HuH-7.5 (cell line): ENCODE measurements at places on chromosomes 3 and 15.

- no peak for DNase-seq
These were observed 158.0 kb downstream of the FBLN2 start for GRCh38 chr3:13706886-13707285.

DNA sequence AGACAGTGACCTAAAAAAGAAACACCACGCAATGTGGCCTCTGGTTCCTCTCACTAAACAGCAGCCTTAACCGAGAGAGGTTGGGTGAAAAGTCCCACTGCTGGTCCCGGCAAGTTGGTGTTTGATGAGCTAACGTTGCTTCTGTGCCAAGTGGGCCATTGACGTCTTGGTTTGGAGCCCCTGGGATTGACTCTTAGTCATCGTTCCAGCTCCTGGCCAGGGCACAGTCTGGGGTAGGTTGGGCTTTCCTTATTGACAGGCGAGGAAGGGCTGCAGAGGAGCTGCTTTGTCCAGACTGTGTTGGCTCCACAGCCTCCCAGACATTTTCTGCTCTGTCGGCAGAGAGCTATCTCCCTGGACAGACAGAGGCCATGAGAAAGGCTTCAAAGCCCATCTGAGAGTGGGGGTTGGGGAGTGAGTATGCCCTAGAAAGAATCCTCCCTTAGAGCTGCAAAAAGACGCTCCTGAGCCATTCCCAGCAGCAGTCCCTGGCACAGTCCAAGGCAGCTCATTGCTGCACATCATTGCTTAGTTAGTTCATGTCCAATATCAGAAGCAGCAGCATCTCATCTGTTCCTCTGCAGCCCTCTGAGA is 28.6 kb upstream of the C3orf80 start:
- DNase-seq, result no peak

- DNase-seq, result no peak
These were observed 75.5 kb downstream of the DCLK3 start for GRCh38 chr3:36688815-36689214.

DNA sequence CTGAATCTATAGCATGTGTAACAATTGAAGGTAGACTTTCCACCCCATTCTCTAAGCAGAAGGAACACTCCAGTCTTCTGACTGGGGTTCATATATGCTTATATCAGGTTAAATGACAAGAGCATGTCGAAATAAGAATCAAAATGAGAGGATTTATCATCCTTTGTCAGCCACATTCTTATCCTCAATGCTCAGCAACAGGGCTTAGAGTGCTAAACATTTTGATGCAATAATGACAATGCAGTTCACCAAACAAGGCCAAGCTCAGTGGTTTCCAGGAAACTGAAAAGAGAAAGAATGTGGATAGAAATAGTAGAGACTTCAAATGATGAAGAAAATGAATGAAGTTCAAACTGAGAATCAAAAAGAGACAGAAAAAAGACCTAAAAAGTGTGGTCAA is 78.0 kb downstream of the FSIP1 start:
- no peak for DNase-seq
